ENCODE measurements at places on chromosomes 12 and 14.
A peak's percentile ranks its signal among the peaks of the same experiment; 100 is the strongest.

DNA sequence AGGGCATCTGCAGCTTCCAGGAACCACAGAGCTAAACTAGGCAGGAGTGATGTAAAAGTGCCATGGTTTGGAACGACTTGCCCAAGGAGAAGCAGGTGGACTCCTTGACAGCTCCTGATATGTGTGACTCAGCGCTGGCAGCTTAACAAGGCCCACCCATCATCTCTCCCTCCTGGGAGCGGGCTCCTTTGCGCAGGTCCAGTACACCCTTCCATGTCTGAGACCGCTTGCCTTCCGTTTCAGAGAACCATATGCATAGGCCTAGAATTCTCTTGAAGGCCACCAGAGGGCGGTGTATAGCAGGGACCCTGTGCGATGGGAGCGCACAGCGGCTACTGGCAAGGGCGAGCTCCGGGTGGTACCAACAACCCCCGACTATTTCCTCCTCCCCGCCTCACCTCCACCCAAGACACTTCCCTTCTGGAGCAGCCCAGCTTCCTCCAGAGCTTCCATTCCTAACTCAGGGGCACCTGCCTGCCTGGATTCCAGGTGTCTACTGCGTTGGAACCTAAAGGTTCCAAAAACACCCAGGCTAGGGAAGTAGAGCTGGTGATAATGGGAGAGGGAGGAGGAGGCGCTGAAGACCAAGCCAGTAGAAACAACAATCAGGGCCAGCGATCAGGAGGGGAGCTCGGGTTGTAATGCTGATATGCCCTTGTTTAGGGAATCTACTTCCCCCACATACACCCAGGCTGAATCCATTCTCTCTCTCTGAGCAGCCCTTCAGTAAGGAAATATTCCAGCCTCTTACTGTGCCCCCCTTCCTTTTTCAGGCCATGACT is 6.3 kb downstream of the DHH start:
- peak; percentile 47 for DNase-seq

DNA sequence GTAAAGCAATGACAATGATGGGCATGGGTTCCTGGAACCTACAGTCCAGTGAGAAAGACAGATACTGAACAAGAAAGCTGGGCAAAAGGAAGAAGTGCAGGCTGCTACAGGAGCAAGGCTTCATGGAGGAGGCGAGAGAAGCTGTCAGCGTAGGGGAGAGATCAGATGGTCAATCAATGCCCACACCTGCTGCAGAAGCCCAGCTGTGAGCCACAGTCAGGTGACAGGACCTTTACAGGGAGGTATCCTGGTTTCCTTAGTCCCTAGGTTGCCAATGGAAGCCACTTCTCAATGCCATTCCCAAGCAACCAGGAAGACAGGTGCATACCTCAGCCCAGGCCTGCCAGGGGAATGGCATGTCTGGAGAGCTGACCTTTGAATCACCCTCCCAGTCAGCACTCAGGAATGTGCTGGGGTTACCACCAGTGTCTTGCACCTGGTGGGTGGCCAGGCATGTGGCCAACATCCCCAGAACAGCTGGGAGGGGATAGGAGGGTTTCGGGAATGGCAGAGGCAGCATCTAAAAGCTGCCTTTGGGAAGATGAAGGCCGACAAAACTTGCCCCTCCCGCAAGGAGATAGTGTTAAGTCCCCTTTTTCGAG is 170.3 kb downstream of the TTC7B start:
- DNase-seq = no peak

DNA sequence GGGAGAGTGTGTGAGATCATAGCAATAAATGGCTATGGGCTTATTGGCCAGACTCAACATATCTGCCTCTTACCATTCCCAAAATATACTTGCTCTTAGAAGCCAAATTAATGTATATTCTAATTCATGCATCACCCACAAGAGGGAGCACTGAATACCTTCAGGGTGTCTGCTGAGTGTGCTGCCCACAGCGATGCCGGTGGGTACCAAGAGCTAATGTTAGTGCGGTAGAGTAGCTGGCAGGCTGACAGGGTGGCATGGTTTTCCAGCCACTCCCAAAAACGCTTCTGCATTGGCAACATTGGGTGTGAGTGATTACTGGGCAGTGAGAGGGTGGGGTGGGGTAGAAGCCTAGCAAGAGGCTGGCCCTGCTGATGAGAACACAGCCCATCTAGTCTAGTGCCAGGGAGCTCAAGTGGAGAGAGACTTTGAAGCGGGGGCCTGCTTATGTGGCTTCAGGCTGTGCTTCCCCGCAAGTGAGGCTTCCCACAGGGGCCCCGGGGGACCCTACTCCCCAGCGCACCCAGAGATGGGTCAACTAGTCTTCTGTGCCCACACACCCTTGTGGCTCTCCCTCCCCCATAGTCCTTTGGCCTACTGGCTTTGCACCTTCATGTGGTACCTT is 9.2 kb upstream of the PLEKHD1 start:
- no peak for DNase-seq

DNA sequence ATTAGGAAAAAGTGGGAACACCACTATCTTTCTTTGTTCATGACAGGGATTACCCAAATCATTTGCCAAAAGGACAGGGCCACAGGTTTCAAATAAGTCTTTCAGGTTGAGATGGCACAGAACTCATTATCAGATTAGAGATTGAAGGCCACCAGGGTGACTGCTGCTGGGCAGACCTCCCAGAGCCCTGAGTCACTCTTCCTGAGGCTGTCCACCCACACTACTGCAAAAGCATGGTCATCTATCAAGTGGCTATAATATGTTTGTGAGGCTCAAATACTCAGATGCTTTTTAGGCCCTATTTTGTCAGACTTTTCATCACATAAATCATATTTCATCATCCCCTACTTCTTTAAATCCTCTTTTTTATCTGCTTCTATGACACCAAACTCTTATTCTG is 155.3 kb upstream of the CCDC196 start:
- no peak for DNase-seq

GRCh38 chr12:12505544-12506495 is 56.8 kb downstream of the DUSP16 start:
- peak; percentile 22 for DNase-seq

DNA sequence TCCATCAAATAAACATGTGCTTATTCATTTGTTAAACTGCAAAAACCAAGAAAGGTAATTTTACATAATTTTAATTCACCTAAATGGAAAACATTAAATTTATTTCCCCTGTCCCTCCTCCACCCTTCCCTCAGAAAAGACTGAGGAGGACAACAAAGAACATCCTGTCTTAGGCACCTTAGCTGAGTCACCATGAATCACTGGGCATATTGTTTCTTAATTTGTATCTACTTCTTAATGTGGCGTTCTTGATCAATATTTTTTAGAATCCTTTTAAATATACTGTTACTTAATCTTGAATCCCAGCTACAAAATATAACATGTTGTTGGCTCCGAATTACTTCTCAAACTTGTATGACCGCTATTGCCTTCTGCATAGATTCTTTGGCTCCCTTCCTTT is 23.5 kb downstream of the SIX6 start:
- DNase-seq = no peak

DNA sequence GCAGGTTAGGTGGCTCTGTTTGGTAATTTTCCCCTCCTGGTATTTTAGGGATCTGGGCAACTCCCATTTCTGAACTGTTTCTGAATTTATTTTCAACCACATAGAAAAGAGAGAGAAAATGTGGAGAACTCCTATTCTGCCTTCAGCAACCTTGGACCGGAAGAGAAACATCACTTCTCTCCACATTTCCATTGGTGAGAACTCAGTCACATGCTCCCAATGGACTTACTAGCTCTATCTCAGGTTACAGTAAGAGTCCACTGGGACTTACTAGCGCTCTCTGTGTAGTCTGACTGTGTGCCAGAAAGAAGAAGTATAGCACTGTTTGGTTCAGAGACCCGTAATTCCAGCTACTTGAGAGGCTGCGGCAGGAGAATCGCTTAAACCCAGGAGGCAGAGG is 383.2 kb downstream of the DUSP6 start:
- DNase-seq = no peak

DNA sequence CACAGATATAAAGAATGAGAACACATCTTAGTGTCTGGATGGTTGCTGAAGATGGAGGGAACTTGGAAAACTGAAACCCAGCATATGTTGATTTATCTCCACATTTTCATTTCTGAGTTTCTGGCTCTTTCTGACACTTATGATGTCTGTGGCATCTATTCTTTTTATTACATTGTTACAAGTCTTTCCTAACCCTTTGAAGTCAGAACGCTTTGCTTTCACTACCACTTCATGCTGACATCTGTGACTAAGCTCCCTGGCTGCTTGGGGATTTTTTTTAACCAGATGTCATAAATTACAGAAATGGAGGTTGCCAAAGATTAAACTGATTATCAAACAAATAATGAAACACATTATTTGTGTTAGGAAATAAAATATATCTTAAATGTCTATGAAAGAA is 188.7 kb downstream of the KITLG start:
- no peak for DNase-seq

GRCh38 chr12:102465762-102466560 is 14.4 kb downstream of the IGF1 start:
- no peak for DNase-seq

GRCh38 chr14:89190765-89191513 is 226.1 kb downstream of the FOXN3 start:
- no peak for DNase-seq

GRCh38 chr12:89259821-89260220 is 92.5 kb downstream of the DUSP6 start:
- DNase-seq = no peak

GRCh38 chr14:95317817-95318343 is 1.8 kb downstream of the CLMN start:
- no peak for DNase-seq

DNA sequence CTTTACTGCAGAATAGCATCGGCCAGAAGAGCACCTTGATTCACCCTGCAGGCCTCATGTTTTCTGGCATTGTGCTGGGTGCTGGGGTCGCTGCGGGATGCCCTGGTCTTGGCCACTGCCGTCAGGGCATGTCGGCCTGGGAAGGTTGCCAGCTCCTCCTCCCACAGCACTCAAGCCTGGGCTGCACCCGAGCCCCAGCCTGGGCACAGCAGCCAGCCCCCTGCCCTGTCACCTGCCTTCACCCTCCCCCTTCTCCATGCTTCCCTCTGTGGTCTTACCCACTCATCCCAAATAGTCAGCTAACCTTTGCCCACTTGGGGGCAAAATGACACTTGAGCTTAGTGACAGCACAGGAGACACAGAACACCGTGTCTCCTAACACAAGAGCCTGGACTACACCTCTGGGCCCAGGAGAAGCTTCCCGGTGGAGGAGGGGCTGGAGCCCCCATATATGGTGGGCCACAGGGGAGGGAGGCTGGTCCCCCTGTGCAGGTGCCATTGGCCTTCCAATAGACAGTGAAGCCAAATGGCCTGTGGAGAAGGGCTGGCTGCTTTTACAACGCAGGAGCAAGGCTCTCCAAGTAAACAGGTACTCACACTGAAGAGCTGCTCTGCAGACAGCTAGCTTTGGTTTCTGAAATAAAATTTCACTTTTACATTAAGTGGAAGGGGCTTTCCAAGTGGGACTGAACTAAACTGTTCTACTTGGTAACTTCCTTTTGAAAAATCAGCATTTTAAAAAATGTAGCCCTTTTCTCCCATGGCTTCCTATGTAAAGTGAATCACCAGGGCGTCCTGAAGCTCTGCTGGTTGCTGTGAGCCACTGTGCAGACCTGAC is 51.2 kb upstream of the AMN start:
- no peak for DNase-seq

- DNase-seq = no peak
Observed at GRCh38 chr14:69484444-69485314, at the start of gene PLEKHD1. PLEKHD1 (plus strand) TSS chr14:69484728; CDS start chr14:69484966, 238 bp downstream.

DNA sequence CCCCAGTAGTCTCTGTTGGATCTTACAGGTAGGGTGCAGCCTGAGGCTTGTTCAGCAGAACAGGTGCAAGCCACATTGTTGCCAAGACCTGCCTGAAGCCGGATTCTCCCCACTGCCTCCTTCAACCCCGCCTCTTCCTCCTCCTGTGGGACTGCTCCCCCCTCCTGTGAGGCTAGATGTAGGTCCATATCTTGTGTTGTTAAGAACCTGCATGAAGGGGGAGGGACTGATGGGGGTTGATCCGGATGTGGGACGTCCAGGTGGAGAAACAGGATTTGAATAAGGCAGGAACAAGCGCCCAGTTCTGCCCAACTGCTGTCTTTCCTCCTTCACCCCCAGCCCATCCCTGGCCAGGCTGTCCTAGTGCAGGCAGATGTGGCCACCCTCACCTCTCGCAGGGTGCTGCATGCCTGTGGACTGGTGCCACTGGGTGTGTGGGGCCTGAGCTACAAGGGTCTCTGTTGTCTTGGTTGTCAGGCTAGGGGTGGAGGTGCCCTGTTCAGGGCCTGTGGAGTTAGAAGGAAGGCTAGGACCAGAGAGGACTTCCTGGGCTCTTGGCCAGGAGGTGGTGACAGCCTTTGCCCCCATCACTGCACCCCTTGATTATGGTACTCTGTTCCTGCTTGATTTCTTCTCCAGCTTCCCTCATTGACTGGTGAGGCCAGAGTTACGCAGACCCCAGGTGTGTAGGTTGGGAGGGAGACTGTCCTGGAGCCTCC is 1.4 kb downstream of the NR4A1 start:
- DNase-seq = no peak

DNA sequence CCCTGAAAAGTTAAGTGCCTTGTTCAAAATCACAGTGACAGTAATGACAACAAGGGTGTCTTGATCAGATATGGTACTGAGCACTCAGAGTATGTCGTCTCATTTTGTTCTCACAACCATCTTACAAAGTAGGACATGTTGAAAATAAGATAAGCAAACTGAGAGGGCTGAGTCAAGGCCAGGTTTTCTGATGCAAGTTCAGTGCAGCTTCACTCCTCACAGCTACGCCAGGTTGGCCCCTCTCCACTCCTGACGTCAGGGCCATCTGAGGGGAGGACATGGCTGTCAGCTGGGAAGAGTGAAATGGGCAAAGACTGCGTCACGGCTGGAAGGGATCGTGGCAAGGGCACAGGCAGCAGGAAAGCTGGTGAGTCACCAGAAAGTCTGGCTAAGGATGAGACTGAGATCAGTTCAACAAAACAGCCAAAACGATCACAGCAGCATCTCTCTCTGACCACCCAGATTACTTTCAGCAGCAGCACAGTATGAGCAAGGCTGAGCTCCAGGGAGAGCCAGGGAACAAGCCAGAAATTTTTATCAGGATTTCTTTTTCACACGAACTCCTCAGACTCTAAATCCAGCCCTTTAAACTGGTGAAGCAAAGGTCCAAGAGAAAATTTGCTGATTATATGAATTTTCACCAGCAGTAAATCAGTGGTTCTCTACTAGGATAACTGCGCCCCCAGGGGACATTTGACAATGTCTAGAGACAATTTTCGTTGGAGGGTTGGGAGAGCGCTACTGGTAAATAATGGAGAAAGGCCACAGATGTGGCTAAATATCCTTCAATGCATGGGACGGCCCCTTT is 297.9 kb upstream of the AMIGO2 start:
- DNase-seq = no peak

- DNase-seq = no peak
Observed at GRCh38 chr12:94297876-94298505, 149.6 kb downstream of the PLXNC1 start.

GRCh38 chr12:132108211-132108832 is 35.8 kb downstream of the DDX51 start:
- no peak for DNase-seq

DNA sequence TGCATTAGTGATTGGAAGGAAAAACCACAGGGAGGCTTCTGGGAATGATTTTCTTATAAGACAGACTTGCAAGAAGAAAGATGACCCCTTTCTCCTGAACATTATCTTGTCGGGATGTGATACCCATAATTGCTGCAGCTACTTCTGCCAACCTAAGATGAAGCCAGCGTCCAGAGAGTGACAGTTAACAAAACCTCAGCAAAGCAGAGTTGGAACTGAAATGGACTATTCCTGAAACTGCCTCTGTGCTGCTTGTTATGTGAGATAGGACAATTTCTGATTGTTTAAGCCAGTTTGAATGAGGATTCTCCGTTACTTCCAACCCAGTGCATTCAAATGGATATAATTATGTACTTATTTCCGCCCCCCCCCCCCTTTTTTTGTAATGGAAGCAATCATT is 204.5 kb downstream of the ERC1 start:
- DNase-seq = no peak

GRCh38 chr12:96495841-96496545 is 6.6 kb downstream of the CFAP54 start:
- no peak for DNase-seq

Data from GF-D8 (cell line).